ENCODE measurements at places on chromosomes 7 and 10. TPM values are rescaled to one million over a fixed set of nuclear protein-coding genes. Genes with fewer than 3 reads are reported as not detected.

- DNase-seq = peak; percentile 40
These were observed 916 bp downstream of the LAMB1 start for GRCh38 chr7:108001764-108002725.

- no peak for DNase-seq
These were observed 28.0 kb downstream of the RSU1 start for GRCh38 chr10:16789261-16789660.

GRCh38 chr7:15889507-15889906 is 203.0 kb upstream of the MEOX2 start:
- no peak for DNase-seq

- no peak for DNase-seq
These were observed 14.4 kb downstream of the ALKBH4 start for GRCh38 chr7:102450242-102450641.

GRCh38 chr7:24743471-24743870 is 13.8 kb downstream of the GSDME start:
- DNase-seq = no peak

DNA sequence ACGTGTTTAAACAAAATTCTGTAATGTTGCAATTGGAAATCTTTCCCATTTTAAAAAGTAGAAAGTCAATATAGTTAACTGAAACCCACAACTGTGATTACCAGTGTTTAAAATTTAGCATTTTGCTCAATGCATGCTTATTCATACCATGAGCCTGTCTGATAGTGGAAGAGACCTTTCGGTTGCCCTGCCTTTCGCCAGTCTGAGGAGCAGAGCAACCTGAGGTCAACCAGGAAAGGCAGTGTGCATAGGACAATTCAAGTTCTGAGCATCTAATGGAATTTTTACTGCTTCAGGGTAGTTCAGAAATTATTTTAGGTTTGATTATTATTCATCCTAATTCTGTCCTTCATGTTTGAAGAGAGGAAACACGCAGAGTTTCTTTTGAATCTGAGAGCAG is 100.8 kb downstream of the CUBN start:
- DNase-seq = no peak

- peak; percentile 76 for DNase-seq
These were observed at the start of gene NDUFB2 for GRCh38 chr7:140696680-140697446. Gene NDUFB2, plus strand, starts transcription at chr7:140696708. Its CDS starts 37 bp downstream, at chr7:140696745.

GRCh38 chr7:94848531-94848930 is 58.9 kb upstream of the PPP1R9A start:
- no peak for DNase-seq

DNA sequence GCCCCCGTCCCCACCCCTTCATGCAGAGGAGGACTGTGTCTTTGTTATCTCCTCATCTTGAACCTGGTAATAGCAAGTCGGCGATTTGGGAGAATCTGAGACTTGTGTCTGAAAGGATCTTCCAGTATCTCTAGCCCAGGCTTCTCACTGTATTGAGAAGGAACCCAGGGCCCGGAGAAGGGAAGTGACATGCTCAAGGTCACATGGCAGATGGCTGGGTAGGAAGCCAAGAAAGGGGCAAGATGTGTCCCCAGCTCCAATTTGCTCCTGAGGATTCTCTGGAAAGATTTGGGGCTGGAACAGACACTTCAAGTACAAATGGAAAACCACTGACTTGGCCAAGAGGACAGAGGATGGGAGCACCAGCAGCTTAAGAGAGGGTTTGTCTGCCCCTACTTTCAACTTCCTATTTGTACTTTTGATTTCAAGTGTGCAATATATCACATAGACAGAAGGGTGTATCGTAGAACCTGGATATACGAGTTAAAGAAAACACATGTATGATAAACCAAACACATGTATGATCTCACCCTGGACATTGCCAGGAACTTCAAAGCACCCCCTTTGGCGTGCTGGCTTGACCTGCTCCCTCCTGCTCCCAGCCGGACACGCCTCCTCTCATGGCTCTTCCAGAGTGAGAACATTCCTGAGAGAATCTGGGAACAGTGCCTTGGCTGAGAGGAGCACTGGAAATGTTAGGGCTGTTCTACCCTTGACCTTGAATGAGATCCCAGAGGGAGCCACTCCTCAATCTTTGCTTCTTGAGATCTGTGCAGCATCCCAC is 79.7 kb downstream of the CDH23 start:
- DNase-seq = peak; percentile 82

GRCh38 chr7:6709808-6710207 is 3.1 kb upstream of the ZNF12 start:
- no peak for DNase-seq

- DNase-seq = no peak
These were observed 158.3 kb downstream of the ZNF438 start for GRCh38 chr10:30873411-30873810.

- no peak for DNase-seq
These were observed 248.2 kb upstream of the KLF14 start for GRCh38 chr7:130982160-130982638.

DNA sequence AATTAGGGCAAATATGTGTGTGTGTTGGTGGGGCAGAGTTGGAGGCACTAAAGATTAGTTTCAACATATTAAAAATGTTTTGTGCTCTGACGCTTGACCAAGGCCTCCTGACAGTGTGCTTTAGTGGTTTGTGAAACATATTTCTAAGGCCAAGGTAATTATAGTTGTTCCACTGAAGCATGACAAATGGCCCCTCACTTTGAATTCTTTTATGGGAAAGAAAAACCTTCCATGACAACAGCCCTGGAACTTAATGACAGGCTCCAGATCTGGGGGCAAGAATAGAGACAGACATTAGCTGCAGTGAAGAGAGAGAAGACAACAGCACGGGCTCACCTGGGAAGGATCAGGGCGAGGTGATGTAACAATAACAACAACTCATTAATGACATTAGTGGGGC is 155.8 kb downstream of the CHN2 start:
- no peak for DNase-seq

The MYL10 gene
- not detected for total RNA-seq

The BTBD16 gene
- total RNA-seq = 0.14 TPM

The RPP38 gene
- 17.4 TPM for total RNA-seq
